ENCODE measurements at places on chromosomes 11 and 22.

DNA sequence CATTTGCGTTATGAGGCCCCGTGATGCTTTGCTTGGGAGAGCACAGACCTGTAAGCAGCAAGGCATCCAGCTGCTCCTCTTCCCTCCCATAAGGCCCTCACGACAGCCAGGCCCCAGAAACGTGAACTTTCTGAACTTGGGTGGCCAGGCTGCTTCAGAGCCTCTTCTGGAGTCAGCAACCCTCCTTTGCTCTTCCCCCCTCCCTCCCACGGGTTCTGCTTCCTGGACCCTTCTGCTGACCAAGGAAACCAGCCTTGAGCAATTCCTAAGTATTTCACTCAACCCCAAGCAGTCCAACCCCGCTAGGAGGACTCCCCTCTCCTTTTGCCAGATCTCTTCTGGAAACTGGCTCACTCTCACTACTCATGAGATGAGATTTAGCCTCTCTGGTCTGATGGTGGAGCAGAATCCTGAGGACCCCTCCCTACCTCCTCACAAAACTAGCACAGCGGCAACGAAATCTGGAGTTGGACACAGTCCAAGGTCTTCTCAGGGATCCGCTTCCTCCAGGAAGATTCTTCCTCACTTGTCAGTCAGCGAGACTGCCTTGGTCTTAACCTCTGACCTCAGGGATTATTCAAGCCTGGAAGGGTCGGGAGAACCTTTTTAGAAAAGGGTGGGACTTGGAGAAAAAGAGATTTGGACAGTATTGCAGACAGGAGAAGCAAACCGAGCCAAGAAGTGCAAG is 86.2 kb downstream of the UBASH3B start:
- DNase-seq: no peak

DNA sequence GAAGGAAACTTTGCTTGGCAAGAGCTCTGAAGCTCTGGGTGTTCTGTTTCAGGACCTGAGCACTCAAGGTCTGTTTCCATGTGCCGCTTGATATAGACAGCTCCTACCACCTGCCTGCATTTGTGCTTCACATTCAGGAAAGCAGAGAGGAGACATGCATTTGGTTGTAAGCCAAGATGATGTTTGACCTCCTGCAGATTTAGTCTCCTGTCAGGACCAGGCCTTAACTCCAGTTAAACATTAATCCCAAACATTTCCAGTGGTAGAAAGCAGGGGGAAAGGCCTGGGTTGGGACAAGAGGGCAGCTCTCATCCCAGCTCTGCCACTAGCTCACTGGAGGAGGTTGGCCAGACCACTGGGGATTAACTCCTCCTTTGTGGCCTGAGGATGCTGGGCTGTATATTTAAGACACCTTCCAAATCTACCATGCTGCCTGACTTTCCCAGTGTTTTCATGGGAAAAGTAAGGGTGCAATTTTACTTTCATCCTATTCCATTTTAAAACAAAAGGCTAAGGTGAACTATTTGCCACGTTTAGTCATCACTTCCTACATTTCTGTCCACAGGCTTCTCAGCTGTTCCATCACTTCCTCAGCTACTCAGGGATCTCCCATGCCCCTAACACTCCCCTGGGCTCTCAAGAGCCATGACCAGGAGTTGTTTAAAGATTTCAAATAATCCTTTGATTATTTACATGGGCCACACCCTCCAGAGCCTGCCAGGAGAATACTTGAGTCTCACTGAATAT is 80.9 kb downstream of the INSC start:
- DNase-seq: no peak

DNA sequence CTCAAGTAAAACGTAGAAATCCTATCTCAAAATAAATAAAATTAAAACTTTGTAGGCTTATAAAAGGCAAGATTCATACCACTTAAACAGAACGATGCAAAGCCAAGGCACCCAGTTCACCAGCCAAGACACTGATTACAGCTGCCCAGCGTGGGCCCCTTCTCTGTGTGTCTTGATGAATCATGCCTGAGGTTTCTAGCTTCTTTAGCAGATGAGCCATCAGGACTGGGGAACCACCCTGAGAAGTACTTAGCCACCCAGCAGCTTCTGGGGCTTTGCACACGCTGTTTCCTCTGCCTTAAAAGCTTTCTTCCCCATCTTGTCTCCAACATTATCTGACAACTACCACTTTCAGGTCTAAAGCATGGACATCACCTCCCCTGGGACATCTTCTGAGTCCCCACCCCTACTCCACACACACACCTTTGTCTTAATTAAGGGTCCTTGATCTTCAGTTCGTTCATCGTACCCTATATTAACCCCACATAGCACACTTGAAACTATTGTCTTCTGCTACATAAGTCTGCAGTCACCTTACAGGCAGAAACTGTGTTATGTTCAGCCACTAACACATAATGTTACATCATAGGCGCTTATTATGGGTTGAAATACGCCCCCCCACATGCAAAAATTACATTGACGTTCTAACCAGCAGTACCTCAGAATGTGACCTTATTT is 8.7 kb upstream of the LAYN start:
- no peak for DNase-seq

- no peak for DNase-seq
These were observed 165.7 kb downstream of the INSC start for GRCh38 chr11:15280393-15280792.

DNA sequence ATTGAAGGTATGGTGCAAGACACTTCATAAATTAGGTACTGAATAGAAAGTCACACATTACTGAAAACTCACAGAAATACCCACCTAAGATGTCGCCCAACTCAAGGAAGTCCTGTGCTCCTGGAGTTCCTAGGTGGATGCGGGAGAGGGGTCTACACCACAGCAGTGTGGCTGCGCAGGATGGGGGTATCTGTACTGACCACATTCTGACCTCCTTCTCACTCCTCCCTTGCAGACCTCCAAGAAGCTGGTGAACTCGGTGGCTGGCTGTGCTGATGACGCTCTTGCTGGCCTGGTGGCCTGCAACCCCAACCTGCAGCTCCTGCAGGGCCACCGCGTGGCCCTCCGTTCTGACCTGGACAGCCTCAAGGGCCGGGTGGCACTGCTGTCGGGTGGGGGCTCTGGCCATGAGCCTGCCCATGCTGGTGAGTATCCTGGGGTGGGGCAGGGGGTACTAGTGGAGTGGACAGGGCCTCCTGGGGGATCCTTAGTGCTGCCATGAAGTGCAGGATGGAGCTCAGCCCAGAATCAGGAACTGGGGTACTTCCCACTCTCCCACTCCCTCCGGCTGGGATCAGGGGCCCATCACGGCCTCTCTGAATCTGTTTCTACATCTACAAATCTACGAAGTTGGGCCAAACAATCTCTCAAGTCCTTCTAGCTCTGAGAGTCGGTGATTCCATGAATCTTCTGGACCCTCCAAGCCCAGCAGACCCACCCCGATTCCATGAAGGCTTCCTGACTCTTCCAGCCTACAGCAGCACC is 4.9 kb downstream of the TKFC start:
- DNase-seq: no peak

DNA sequence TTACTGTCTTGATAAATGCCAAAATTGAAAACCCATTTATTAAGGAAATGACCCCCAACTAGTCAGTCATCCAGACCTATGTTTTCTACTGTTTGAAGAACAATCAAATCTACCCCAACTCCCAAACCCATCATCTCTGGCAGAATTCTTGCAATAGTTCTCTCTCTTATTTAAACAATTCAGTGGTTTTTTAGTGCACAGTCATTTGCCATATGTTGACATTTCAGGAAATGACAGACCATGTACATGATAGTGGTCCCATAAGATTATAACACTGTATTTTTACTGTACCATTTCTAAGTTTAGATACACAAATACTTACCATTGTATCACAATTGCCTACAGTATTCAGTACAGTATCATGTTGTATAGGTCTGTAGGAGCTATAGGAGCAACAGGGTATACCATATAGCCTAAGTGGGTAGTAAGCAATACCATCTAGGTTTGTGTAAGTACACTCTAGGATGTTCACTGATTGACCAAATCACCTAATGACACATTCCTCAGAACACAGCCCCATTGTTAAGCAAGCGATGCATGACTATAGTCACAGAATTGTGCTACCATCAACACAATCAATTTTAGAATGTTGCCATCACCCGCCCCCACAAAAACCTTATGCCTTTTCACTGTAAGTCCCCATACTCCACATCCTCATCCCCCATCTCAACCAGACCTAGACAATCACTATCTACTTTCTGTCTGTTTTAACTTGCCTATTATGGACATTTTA is 41.8 kb downstream of the MMP20 start:
- DNase-seq: no peak

GRCh38 chr11:122786896-122787295 is 51.4 kb upstream of the CRTAM start:
- no peak for DNase-seq

Data from NCI-H2081 treated with DMSO at 0.1 percent for 48 hours (cell line).